ENCODE measurements at places on chromosomes 5 and 9.

- DNase-seq = no peak
These were observed 8.1 kb upstream of the MAT2B start for GRCh38 chr5:163497315-163497714.

GRCh38 chr5:153619771-153620170, 129.3 kb downstream of the GRIA1 start:
- no peak for DNase-seq

DNA sequence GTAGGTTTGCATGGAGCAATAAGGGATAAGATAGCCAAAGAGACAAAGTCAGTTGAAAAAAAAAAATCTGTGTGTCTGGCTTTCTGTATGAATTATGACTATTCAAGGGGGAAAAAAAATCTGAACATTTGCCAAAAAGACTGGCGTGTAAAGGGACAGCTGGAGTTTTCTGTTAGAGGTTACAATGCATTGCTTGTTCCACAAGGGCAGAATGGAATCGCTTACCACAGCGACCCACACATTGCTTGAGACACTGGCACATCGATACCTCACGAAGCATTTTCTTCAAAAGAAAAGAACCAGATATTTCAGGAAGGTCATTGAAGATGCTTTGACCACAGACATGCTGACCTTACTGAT, 327.8 kb downstream of the TMEM167A start:
- no peak for DNase-seq

DNA sequence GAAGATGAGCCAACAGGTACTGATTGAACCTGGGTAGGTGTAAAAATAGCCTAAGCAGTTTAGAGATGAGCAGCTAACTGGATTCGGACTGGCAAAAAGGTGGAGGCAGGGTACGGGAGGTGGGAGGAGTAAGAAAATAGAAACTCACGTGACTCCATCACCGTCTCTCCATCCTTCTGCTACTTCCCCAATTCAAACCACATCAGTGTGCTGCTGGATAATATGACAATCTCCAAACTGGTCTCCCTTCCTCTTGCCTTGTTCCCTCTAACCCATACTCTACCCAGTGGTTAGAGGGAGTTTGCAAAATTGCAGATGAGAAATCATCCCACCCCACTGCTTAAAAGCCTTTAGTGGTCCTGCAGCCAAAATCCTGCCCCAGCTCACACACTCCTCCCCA, 42.7 kb downstream of the RIGI start:
- no peak for DNase-seq

GRCh38 chr9:68896486-68896885, 117.4 kb downstream of the PRKACG start:
- no peak for DNase-seq

DNA sequence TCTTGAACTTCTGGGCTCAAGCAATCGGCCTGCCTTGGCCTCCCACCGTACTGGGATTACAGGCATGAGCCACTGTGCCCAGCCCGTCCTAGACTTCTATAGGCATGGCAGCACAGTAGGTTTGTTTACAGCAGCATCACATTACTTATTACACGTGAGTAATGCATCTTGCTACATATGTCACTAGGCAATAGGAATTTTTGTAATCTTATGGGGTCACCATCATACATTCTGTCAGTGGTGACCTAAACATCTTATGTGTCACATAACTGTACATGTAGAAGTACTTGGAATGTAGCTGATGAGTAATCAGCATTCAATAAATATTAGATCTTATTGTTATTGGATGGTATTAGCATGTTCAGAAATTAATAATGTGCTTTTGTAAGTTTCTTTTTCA, 22.9 kb upstream of the ABCA1 start:
- no peak for DNase-seq

DNA sequence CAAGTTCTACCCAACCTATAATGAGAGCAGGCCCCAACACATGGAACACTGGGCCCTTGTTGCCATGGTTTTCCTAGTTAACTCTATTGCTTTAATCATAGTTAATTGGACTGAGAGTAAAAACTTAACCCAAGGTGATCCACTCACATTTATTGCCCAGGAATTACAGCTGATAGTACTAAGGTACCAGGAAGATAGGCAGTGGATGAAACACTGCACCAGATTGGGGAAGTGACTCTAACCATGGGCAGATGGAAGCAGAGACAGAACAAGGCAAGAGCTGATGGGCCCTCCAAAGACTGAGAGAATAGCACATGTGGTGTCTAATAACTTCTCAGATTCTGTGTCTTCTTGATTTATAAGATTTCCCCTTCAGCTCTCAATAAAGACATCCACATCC, 145.7 kb upstream of the TRIM32 start:
- no peak for DNase-seq

DNA sequence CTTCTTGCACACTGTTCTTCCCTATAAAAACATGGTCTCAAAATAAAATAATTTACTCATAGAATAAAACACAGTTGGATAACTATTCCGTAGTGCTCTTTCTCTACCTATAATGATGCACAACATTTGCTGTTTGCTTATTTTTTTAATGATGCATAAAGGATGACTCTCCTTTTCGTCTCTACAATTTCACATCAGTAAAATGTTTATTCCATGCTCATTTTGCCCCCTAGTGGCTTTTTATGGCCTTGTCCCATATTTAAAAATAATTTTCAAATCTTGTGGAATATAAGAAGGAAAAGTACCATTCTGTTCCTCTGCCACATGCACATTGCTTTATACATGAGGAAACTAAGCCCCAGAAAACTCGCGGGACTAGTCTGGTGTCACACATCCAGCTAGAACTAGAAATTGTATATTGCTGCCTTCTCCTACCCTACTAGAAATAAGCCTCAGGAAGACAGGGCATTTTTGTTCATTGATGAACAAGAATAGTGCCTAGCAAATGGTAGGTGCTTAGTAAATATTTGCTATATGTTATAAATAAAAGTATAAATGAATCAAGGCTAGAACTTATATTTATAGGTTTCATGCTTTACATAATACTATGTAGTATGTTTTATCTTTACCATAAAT, 12.7 kb downstream of the KCTD16 start:
- DNase-seq = no peak

GRCh38 chr5:141947316-141947715, 10.7 kb downstream of the PCDH12 start:
- DNase-seq = no peak

DNA sequence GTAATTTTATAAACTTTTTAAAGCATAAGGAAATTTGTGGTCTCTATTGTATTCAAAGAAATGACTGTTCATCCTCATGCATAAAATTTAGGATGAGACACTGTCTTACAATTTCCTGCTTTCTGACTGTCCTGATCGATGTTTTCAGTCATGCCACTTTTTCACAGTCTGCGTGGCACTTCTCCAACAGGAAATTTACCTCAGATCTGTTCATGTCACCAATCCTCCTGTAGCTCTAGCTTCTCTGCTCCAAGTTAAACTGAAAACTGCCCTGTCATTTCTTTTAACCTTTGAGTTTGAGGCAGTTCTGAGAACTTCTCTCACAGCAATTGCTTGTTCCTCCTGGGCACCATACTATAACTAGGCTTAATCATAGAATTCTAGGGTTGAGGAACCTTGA, 455.1 kb downstream of the EFNA5 start:
- no peak for DNase-seq

GRCh38 chr5:64576250-64576649, 70.4 kb downstream of the RGS7BP start:
- DNase-seq = no peak

DNA sequence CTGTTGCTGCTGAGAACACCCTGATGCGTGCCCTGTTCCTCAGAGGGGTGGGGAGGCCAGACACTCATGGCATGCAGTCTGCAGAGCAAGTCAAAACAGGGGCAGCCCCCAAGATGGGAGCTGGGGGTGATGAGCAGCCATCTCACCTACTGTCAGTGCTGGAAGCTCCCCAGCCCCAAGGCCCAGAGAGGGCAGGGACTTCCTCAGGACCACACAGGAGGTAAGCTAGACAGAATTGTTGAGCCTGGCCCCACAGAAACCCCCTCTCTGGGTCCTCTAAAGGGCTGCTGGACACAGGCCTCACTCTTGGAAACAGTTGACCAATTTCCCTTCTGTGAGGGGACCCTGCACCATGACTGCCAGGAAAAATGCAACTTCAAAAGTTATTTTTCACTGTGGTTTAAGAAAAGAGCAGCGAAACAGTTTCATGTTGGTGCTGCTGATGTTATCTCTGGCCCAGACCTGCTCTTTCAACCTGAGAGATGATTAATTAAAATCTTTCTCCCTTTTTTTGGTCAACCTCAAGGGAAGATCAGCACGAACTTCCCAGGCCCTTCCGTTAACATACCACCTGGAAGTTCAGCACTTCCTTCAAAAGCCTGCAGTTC, 9.6 kb downstream of the CSF2 start:
- DNase-seq = no peak

DNA sequence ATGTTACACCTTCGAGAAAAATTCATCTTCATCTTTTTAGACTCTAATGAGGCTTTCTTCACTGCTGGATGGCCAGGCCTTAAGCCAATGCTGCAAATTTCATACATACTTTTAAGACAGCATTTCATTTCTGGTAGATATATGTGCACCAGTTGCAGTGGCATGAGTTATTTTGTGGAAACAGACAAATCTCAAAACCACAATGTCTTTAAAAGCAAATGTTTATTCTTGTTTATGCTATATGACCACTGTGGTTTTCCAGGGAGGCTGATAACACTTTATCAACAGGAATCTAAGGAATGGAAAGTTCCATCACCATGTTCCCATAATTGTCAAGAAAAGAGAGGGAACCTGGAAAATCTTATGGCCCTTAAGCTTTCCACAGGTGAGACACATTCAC, 27.7 kb downstream of the CDH9 start:
- no peak for DNase-seq

DNA sequence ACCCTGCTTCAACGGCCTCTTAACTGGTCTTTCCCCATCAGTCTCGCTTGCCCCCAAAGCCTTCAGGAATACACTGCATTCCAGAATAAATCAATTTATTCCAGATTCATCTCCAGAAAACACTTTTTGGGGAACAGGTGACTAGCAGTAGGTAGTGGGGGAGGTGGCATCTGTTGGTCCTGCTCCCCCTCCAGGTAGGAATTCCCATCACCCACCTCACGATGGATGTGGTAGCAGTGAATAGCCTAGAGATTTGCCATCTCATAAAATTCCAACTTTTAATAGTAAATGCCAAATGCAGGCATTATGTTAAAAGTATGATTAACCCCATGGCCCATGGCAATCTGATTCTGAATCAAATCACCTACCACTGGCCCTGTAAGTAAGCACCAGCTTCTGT, 142.7 kb downstream of the MED27 start:
- DNase-seq = no peak

GRCh38 chr5:64923151-64923685, 154.5 kb downstream of the CWC27 start:
- DNase-seq = no peak

GRCh38 chr5:72760259-72760658, 56.2 kb upstream of the TNPO1 start:
- no peak for DNase-seq

DNA sequence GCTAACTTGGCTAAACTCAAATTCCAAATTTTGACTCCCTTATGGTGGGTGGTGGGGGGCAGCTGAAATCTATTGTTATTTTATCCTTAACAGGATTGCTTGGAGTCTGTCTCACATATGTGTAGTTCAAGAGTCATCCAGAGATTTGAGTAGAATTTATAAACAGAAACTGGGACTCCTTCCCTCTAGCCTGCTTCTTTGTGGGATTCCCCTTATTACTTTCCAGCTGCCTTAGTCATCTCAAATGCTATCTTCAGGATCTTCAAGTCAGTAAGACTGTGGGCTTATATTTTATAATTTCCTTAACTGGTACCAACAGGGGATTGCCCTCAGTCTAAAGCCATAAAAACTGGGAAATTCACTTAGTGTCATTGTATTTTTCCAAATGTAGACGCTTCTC, 55.5 kb downstream of the NNT start:
- DNase-seq = no peak
